Activated CD8-positive, alpha-beta memory T cell treated with anti-CD3 and anti-CD28 coated beads for 1 hour (primary cell): ENCODE measurements at places on chromosomes 7 and 10.

- no peak for DNase-seq
These were observed 45.2 kb downstream of the ARHGAP12 start for GRCh38 chr10:31883397-31883796.

- no peak for DNase-seq
These were observed 62.0 kb downstream of the CUBN start for GRCh38 chr10:17067376-17068264.

GRCh38 chr7:104552102-104552501 is 223.7 kb downstream of the LHFPL3 start:
- DNase-seq: no peak

DNA sequence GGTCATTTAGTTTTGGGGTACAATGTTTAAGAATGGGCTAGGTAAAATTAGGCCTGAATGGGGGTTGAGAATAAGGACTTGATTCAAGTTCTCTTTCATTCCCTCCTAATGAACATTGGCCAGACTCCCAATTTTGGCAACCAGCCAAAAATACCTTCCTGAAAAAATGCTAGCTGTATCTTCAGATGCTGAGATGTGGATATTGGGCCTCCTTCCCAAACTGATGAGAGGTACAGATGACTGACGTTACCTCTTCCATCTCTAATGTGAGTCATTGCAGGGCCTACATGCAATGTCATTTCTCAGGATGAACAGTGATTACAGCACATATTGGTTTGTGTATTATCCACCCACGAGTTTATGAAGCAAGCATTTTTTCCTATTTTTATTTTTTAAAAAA is 151.6 kb downstream of the SND1 start:
- no peak for DNase-seq

- DNase-seq: no peak
These were observed 84.0 kb upstream of the SMNDC1 start for GRCh38 chr10:110388687-110389052.

GRCh38 chr10:6347391-6347951 is 144.7 kb downstream of the PFKFB3 start:
- peak; percentile 13 for DNase-seq
